Vagina (tissue), 2 donors: ENCODE measurements at places on chromosomes 4 and X. TPM values are rescaled to one million over a fixed set of nuclear protein-coding genes. Genes with fewer than 3 reads are reported as not detected.

LONRF3 gene
- total RNA-seq, result 9.8 TPM

ATP10D gene
- 25.3 TPM for total RNA-seq

DNA sequence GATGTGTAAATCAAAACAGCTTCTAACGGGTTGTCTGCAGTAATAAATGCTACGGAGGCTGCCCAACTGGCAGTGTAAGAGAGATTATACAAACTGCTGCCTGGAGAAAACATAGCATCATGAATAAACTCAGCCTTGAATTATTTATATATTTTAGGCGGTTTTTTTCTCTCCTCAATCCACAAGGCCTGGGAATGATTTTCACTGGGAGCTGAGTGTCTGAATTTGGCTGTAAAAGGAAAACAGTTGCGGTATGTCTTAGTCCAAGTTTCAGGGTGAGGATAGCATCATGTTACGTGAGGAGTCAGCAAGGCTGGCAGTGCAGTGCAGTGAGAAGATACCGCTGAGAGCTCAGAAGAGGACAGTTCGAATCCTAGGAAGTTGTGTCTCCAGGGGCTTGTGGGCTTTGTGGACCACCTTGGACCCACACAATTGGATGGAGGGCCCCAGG, 291.5 kb upstream of the BOD1L1 start:
- H3K27ac ChIP-seq, result no peak overlapping the region
- peaks cover 15% of the 10 kb centered on the region for H3K4me1 ChIP-seq
- H3K36me3 ChIP-seq, result no peaks in the 10 kb centered on the region
- no peak overlapping the region for H3K4me3 ChIP-seq
- H3K27me3 ChIP-seq, result no peaks in the 10 kb centered on the region

- H3K27ac ChIP-seq, result no peak overlapping the region
- DNase-seq, result no peak
- H3K4me1 ChIP-seq, result peaks cover 19% of the 10 kb centered on the region
- H3K36me3 ChIP-seq, result peaks cover 11% of the 10 kb centered on the region
- no peaks in the 10 kb centered on the region for H3K27me3 ChIP-seq
Measured at GRCh38 chrX:48996969-48997368, 5.1 kb downstream of the GRIPAP1 start.

GRCh38 chr4:38674258-38675144, 10.5 kb downstream of the KLF3 start:
- peak overlapping the region; percentile 98 for H3K27ac ChIP-seq
- H3K27me3 ChIP-seq, result no peaks in the 10 kb centered on the region
- H3K4me1 ChIP-seq, result peaks cover 96% of the 10 kb centered on the region
- H3K36me3 ChIP-seq, result no peaks in the 10 kb centered on the region
- H3K4me3 ChIP-seq, result peak overlapping the region; percentile 5

GRCh38 chr4:25797136-25797535, 65.7 kb downstream of the SEL1L3 start:
- no peak overlapping the region for H3K4me3 ChIP-seq
- no peak for DNase-seq
- H3K27me3 ChIP-seq, result no peaks in the 10 kb centered on the region
- no peak overlapping the region for H3K27ac ChIP-seq

DNA sequence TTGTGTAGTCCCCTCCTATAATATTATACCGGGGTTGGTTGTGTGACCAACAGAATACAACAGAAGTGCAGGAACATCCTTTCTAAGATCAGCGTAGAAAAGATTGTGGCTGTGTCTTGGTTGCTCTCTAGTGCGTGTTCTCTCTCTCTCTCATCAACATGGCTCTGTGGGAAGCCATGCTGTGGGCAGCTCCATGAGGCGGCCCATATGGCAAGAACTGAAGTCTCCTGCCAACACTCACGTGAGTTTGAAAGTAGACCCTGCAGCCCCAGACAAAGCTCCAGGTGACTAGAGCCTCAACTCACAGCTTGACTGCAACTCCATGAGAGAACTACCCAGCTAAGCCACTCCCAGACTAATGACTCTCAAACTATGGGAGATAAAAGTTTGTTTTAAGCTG, 118.7 kb downstream of the TSPAN5 start:
- DNase-seq, result no peak
- H3K27ac ChIP-seq, result no peak overlapping the region
- no peak overlapping the region for H3K4me3 ChIP-seq

DNA sequence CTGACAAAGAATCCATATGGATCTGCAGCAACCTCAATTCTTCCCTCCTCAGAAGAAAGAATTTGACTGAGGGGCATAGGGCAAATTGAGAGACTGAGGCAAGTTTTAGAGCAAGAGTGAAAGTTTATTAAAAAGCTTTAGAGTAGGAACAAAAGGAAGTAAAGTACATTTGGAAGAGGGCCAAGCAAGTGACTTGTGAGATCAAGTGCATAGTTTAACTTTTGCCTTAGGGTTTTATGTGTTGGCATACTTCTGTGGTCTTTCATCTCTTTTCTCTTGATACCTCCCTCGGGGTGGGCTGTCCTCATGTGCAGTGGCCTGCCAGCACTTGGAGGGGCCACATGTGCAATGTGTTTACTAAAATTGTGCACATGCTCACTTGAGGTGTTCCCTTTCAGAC, 98.0 kb upstream of the MAGEB16 start:
- no peaks in the 10 kb centered on the region for H3K4me1 ChIP-seq
- H3K36me3 ChIP-seq, result no peaks in the 10 kb centered on the region
- H3K27me3 ChIP-seq, result no peaks in the 10 kb centered on the region
- DNase-seq, result no peak

DNA sequence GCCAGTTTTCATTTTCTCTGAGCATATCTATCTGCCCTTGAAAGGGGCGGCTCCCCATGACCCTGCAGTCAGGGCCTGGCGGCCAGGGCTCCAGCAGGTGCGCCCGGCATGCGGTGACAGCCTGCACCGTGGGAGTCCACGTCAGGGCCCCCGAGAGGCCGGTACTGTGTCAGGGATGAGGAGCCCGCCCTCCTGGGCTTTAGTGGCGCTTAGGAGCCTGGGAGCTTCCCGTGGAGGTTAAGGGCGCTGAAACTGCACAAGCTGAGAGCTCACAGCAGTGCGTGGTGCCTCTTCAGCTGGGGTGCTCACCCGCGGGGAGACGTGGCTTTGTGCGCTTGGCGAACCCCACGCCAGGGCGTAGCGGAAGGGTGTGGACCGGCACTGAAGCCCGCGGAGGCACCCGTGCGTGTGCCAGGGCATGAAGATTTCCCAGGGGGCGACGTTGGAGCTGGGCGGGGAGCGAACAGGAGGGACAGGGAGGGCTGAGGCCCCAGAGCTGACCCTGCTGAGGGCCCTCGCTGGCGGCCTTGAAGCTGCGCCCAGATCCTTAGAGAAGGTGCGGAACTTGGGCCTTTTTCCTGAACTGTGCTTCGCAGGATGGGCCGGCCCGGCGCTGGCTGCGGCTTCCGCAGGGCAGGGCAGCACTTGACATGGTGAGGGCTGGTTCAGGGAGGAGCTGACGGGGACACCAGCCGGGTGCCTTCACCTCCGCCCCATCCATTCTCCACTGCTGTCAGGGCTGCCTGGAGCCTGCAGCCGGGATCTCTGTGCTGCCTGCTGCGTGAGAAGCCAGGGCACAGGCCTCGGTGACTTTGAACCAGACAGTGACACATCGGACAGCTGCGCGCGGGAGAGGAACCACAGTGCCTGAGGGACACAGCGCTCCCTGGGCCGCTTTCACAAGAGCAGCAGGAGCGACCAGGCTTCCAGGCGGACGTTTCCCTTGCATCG, 32.9 kb downstream of the HTT-AS start:
- H3K27me3 ChIP-seq, result no peaks in the 10 kb centered on the region
- no peak for DNase-seq
- peak overlapping the region; percentile 37 for H3K27ac ChIP-seq
- no peaks in the 10 kb centered on the region for H3K36me3 ChIP-seq
- peaks cover 31% of the 10 kb centered on the region for H3K4me1 ChIP-seq
- peak overlapping the region; percentile 35 for H3K4me3 ChIP-seq
